Neural progenitor cell (in vitro differentiated cells): ENCODE measurements at places on chromosomes 16 and 17. TPM values are rescaled to one million over a fixed set of nuclear protein-coding genes. Genes with fewer than 3 reads are reported as not detected.

CACNG5 gene
- not detected in 2 replicates for total RNA-seq

DNA sequence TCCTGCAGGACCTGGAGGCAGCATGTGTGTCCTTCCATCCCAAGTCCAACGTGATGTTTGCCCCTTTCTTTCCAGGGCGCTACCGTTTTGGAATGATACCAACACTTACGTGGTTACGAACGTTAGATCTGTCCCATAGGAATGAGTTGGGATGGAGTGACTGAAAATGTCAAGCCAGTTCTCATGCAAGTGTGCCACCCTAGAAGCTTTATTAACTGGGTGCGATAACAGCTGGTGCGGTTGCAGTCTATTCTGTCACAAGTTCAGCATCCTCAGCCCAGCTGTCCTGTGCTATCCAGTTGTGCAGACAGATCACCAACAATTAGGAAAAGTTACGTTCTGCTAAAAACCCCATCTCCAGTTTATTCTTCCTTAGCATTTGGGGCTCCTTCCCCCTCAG is 52.5 kb downstream of the BANP start:
- no peak for DNase-seq

- no peak for DNase-seq
Observed at GRCh38 chr16:11793840-11794239, 3.2 kb downstream of the ZC3H7A start.

DNA sequence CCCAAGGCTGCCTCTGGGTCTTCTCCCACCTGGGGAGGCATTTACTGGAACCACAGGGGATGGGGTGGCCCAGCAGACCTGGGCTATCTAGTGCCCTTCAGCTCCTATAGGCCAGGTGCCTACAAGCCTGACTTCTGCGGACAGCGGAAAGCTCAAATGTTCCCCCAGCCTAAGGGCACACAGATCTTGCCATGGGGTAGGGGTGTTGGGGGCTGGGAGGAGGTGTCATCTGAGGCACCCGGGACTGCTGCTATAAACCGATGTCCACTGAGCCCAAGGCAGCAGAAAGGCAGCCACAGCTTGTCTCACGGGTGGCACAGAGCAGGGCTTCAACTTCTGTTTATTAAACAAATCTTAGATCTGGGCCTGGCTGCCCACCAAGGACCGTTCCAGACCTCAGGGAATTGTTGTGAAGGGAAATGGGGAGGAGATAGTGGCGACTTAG is 3.6 kb downstream of the MYO1C start:
- no peak for DNase-seq

DNA sequence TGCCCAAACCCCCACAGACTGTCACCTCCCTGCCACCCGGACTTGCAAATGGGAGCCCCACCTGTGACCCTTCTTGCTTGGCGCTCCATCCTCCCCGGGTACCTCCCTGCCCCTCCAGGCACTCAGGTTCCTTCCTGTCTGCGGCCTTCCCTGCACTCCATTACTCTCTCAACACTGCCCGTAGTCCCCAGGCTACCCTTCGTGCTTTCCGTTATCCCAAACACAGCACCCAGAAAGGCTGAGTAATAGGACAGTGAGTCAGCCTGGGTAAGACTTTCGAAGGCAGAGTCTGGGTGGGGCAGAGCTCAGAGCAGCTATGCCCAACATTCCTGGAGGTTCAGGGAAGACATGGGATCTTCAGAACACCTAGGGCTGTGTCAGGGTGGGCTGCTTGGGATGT is 16.6 kb upstream of the C16orf74 start:
- no peak for DNase-seq

GRCh38 chr17:12745486-12745885 is 43.8 kb upstream of the ARHGAP44 start:
- DNase-seq: no peak

DNA sequence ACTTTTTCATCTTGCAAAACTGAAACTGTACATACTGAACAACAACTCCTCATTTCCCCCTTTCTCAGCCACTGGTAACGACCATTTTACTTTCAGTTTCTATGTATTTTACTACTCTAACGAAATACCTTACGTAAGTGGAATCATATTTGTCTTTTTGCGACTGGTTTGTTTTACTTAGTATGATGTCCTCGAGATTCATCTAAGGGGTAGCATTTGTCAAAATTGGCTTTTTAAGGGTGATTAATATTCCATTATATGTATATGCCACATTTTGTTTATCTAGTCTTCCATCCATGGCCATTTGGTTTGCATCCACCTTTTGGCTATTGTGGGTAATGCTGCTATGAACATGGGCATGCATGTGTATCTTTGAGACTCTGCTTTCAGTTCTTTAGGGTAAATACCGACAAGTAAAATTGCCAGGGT is 10.4 kb downstream of the KPNB1 start:
- DNase-seq: no peak

DNA sequence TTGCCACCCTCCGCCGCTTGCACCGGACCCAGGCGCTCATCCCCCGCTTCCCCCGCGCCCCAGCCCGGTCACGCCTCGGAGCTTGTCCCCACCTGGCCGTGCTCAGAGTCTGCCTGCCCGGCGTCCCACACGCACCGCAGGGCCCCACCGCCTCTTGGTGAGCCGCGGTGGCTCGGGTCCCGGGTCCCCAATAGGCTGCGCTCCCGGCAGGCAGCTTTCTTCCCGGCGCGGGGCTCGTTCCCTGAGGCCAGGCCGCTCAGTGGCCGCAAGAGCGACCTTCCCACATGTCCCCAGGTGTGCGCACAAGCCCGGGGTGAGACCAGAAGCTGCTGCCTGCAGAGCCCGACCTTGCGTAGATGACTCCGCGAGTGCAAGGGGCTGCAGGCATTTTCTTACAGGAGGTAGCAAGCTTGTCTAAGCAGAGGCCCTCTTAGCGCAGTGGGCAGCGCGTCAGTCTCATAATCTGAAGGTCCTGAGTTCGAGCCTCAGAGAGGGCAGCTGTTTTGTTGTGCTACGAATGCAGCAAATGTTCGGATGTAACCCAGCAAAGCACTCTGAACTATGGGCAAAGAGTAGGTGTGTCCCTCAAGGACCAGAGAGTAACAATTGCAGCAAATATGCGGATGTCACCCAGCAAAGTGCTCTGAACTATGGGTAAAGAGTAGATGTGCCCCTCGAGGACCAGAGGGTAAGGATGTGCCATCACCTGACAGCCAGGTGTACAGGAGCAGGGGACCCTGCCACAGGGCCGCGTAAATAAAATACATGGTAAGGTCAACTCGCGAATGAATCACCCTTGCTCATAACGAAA is 15.6 kb downstream of the TLE7 start:
- DNase-seq: peak; percentile 88

DNA sequence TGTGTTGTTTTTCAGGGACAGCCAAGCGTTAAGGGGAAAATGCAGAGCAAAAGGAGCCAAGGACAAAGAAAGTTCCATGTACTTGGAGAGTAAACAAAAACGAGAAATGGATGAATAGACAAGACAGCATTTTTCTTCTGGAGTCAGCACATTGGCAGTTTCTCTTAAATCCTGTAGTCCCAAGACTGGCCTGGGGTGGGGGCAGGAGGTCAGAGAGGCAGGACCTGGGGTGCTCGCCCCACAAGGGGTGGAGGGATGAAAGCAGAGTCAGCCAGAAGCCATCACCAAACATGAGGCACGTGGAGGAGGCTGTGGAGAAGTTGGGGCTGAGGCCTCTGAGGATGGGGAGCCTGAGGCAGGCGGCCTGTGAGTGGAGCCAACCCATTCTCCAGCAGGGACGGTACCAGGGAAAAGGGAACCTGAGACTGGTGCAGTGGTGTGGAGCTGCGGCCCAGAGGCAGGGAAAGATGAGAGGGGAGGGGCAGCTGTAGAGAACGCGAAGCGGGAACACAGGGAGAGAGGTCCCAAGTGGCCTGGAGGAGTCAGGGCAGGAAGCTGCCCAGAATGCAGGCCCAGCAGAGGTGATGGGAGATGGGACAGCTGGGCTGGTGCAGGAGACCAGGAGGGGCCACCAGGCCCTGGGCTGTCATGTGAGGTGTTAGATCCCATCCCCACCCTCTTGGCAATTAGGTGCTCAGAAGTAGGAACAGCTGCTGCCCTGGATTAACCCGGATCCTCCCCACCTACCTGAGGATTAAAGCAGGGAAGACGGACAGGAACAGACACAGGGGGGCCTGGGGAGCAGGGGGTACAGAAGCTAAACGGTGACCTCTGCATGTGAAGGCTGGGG is 3.3 kb downstream of the TLCD3B start:
- DNase-seq: no peak

ZNF423 gene
- total RNA-seq: 21.9 and 42.3 TPM in 2 replicates

- DNase-seq: no peak
Observed at GRCh38 chr16:83940630-83941378, 12.2 kb upstream of the OSGIN1 start.

GRCh38 chr16:5438591-5438990 is 341.0 kb upstream of the EEF2KMT start:
- DNase-seq: no peak

DNA sequence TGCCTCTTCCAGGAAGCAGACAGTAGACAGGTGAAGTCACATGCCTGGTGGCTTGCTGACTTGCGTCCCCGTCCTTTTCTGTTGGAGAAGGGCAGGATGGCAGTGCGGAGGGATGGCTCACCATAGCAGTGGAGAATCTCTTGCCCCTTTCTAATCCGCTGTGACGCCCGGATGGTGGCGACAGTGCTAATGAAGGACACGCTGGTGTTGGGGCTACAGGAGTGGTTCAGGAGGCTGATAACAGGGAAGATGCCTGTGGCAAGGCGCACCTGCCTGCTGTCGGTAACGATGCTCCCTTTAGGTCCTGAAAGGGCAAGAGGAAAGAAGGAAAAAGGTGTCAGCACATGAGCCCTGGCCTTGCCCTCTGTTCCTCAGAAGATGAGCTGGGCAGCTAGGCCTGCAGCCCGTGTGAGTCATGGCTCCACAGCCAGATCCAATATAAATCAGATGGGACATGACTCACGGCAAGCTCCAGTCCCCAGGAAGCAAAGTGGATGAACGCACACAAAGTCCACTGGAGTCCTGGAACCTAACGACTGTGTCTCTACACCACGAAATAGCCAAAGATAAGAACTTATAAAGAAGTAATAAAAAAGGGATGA is 25.5 kb downstream of the SERPINF1 start:
- no peak for DNase-seq

GRCh38 chr16:822174-822908 is 21.8 kb upstream of the GNG13 start:
- DNase-seq: no peak

PRSS22 gene
- total RNA-seq: not detected in 2 replicates

- DNase-seq: no peak
Observed at GRCh38 chr16:63737633-63738032, 1384.2 kb downstream of the CDH11 start.

DNA sequence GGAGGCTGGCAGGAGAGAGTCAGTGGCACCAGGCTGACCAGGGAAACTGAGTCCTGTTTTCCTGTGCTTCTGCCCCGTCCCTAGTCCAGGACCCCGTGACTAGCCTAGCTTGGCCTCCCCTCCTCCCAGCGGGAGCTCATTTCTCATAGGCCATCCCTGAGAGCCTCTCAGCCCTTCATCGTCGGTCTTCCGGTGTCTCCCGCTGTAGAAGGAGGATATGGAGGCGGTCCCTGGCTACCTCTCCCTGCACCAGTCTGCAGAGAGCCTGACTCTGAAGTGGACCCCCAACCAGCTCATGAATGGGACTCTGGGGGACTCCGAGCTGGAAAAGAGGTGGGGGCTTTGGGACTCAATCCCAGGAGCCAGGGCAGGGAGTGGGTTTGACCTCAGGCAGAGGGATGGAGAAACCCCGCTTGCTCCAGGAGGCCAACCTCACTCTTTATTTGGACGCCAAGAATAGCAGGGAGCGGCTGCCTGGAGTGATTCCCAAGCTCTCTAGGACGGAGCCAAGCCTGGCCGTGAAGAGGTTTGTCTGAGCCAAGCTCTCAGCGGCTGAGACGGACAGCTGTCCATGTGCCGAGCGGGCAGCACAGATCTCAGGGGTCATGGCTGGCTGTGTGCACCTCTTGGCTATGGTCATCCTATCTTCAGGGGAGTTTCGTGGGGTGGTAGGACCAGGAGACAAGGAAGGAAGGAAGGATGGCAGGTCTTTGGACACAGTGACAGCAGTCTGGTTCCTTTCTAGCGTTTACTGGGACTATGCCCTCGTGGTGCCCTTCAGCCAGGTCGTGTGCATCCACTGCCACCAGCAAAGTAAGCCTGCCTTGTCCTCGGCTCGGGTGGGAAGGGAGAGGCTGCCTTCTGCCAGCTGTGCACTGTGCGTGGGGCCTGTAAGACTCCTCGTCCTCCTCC is 26.8 kb downstream of the SGSM2 start:
- no peak for DNase-seq

CLDN6 gene
- 31.6 and 60.0 TPM in 2 replicates for total RNA-seq

FSCN2 gene
- total RNA-seq: 0.28 TPM in 1 of 2 replicates, not detected in the other

IRX3 gene
- total RNA-seq: 4.6 and 9.1 TPM in 2 replicates
